Stimulated activated CD4-positive, alpha-beta T cell treated with anti-CD3 and anti-CD28 coated beads, TNF-alpha, amount 100 ng/mL, for 4 hours (primary cell): ENCODE measurements at places on chromosomes 1 and 21.
A peak's percentile ranks its signal among the peaks of the same experiment; 100 is the strongest.

GRCh38 chr1:49298304-49298703, 521.6 kb upstream of the BEND5 start:
- no peak for DNase-seq

GRCh38 chr1:18045203-18045602, 62.4 kb upstream of the IGSF21 start:
- no peak for DNase-seq

DNA sequence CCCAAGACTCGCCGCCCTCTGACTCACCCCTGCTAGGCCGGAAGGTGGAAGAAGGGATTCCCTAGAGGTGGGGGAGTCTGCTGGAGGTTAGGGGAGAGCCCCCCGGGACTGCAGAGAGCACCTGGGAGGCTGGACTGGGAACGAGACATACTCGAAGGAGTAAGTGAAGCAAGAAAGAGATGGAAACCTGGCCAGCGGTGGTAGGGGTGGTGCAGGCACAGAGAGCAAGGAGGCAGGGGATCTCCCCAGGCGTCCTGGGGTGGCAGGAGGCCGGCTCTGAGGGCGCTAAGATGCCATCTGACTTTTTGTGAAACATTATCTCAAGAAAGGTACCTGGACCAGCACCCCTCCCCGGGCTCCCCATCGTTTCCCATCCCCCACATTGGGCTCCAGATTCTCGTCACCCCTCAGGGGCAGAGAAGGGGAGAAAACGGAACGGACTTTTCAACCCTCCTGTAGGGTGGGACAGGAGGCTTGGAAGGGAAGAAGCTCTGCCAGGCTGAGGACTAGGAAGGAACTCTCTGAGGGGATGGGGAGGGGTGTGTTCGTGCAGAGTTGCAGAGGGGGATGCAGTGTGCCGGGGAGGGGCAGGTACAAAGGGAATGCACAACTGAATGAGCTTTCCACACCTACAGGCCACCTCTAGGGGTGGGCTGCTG, 708 bp downstream of the CHRNB2 start:
- DNase-seq: no peak

DNA sequence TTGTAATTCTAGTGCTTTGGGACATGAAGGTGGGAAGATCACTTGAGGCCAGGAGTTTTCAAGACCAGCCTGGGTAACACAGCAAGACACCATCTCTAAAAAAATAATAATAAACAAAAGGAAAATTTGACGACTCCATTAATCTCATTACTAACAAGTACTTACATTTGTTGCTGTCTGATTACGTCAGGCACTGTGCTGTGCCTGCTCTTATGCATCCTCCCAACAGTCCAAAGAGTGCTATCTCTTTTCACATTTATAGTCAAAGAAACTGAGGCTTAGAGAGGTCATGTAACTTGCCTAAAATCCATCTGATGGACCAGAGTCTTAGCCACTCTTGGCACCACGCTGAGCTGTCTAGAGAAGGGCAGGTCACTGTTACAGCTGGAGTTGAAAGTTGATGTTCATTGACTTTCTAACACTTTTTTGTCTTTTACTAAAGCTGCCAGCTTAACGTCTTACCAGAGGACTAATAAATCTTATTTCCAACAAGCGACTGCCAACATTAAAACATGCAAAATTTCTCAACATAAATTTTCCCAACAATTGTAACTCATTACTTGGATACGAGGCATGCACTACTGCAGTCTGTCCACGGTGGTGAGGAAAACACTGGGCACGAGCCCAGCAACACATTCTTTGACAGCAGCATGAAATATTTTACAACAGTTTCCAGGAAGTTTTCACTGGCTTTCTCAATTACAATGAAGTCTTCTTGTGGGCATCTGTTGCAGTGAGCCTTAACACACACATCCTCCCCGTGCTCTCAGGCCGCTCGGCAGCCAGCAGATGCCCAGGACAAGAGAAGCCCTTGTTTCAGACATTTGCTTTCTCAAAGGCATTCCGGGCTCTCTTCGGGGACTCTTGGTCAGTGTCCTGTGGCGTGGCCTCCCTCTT, 262.9 kb upstream of the PROX1 start:
- no peak for DNase-seq

DNA sequence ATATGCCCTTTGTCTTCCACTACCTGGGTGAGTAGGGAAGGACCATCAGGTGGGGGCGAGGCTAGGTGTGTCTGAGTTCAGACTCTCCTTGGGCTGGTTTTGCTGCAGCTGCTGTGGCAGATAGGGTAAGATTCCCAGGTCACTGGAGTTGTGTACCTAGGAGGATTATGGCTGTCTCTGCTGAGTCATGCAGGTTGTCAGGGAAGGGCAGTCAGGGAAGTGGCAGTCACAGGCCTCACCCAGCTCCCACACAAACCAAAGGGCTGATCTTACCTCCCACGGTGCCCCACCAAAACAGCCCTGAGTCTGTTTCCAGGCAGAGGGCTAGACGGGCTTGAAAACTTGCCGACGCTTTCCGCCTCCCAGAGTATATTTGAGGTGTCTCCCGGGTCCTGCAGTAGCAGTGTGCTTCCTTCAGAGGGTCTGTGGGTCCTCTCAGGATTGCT, 201.6 kb upstream of the PLXNA2 start:
- no peak for DNase-seq

- no peak for DNase-seq
Observed at GRCh38 chr1:14778898-14779865, 180.7 kb downstream of the KAZN start.

DNA sequence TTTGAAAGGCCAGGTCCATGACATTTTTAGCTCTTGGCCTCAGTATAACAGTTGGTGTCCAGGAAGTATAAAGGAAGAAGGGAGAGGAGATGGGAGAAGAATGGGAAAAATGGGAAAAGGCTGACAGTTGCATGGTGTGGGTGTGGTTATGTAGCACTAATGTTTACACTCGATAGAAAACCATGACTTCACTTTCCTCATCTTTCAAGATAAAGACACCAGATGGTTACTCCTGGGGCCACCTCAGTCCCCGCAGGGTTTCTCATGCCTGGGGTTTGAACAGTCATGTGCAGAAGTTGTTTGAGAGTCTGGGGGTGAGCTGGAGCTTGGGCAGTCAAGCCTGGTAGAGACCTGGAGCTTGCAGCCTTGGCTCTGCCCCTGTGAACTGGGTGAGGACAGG, 7.9 kb downstream of the PGBD2 start:
- DNase-seq: no peak

GRCh38 chr1:110070671-110071242, at the start of gene ALX3:
TSS of gene ALX3 (minus strand) at chr1:110070672. CDS start at chr1:110070612, 60 bp downstream.
- DNase-seq: no peak

DNA sequence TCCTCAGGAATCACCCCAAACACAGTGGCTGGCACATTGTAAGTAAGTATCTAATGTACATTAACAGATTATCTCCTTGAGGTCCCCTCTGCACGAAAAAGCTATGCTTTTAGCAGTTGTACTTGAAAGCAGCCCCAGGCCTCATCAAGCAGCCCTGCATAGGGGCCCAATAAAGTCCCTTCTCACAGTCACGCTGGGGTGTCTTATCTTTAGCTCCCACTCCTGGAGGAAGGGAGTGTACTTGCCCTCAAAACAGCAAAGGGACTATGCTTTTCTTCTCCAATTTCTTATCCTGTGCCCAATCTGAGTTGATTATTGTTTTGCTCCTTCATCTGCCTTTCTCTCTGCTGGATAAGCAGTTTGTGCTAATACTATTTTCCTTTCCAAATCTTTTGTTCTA, 168.8 kb upstream of the PLXNA2 start:
- DNase-seq: no peak

- DNase-seq: no peak
Observed at GRCh38 chr21:44018813-44019567, 6.9 kb downstream of the TRAPPC10 start.

GRCh38 chr1:18907021-18907916, 4.9 kb upstream of the ALDH4A1 start:
- DNase-seq: peak; percentile 48

- no peak for DNase-seq
Observed at GRCh38 chr1:105730701-105731100, 1325.8 kb upstream of the PRMT6 start.

GRCh38 chr21:38300141-38300578, 43.4 kb downstream of the KCNJ15 start:
- no peak for DNase-seq

- no peak for DNase-seq
Observed at GRCh38 chr1:48674641-48675040, 102.0 kb downstream of the BEND5 start.

- DNase-seq: no peak
Observed at GRCh38 chr1:8821084-8821483, 3.6 kb upstream of the RERE start.

GRCh38 chr1:245550720-245551043, 395.9 kb downstream of the KIF26B start:
- no peak for DNase-seq

DNA sequence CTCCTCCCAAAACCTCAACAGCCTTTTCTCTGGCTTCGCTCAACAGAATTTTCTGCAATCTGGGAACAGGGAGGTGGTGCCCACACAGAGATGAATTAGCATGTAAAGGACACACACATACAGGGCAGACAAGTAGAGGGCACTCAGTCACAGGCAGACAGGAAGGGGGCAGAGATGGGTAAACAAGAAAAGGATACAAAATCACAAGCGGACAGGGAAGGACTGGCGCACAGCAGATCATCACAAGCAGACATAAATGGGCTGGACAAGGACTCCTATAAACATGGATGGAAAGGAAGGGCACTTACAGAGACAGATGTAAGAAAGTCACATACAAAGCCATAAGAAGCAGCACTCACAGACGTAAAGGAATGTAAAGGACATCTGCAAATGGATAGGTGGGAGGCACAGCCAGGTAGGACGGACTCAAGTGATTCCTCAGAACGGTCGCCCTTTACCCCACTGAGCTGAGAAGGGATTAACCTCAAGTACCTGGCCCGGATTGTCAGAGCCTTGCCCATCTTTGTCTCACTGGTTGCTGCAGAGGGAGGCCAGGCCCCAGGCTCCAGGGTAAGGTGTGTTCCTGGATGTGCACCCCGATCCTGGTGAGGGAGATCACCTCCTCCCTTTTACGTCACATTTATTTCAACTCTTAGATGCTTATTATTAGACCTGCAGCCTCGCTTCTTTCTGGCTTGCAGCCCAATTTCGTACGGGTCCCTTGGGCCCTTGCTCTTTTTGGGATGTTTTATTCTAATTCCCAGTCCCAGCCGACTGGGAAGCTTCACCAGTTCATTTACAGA, 836 bp upstream of the PRCC start:
- DNase-seq: no peak

- DNase-seq: no peak
Observed at GRCh38 chr1:212542761-212543187, 65.8 kb upstream of the ATF3 start.

DNA sequence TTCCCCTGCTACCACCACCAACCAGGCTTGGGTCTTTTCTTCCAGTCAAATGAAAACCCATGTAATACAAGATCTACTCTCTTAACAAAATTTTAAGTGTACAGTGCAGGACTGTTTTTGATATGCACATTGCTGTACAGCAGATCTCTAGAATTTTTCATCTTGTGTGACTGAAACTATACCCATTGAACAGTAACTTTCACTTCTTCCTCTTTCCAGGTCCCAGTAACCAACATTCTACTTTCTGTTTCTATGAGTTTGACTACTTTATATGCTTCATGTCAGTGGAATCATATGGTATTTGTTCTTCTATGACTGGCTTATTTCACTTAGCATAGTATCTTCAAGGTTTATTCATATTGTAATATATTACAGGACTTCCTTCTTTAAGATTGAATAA, 45.3 kb upstream of the PLPPR4 start:
- DNase-seq: no peak

DNA sequence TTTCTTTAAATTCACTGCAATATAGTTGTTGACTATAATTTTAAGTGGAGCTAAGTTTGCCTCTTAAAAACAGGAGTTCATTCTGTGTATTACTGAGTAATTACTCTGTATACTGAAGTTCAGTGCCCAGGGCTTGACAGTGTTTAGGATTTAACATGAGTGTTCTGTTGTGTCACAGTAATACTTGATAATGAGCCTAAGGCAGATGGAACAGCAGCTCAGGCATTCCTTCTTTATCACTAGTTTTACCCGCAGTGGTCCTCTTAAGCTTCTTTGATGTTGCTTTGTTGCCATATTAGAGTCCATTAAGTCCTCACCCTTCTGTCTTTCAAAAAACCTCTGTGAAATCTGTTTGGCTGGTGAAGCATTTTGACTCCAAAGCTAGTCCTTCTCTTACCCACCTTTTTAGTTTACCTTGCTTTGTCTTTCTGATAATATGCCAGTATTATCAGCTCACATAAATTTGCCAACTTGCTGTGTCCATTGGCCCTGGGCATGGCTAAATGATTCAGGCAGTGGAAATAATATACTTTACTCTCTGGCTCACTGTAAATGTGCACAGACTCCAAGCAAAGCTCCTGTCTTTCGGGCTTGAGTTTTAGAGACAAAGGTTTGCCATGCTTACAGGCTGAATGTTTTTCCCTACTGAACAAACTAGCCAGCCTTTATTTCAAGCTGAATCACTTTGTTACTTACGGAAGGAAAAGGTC, 17.7 kb downstream of the HIPK1 start:
- DNase-seq: no peak

DNA sequence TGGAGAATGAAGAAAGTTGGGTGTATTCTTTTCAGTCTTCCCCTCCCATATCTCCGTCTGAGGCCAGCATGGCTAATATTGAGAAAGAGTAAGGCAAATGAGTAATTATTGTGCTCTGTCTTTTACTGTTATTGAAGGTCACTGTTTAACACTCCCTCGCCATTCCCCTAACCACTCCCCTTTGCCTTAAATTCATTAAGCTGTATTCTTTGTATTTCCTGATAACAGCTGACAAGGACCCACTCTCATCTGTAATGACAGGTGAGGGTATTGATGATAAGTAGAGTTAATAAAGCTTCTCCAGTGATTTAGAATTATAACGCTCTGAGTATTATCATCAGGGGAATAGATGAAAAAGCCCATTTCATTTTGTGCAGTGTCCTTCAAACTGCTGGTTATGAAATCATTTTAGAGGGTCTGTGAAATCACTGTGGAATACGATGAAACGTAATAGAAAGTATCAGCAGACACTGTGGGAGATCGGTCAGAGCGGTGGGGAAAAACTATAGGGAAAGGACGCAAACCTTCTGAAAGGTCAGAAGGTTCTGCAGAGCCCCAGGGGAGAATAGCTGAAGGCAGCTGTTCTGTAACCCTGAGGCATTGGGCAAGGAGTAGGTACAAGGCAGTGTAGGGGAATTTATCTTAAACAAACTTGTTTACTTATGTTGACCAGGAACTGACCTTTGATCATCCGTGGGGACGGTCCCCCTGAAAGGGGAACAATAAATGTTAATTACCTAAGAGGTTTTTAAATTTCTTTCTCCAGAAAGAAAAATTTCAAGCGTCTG, 46.3 kb upstream of the CACYBP start:
- DNase-seq: no peak

- DNase-seq: no peak
Observed at GRCh38 chr1:44714532-44714931, 16.4 kb downstream of the RNU5D-1 start.

DNA sequence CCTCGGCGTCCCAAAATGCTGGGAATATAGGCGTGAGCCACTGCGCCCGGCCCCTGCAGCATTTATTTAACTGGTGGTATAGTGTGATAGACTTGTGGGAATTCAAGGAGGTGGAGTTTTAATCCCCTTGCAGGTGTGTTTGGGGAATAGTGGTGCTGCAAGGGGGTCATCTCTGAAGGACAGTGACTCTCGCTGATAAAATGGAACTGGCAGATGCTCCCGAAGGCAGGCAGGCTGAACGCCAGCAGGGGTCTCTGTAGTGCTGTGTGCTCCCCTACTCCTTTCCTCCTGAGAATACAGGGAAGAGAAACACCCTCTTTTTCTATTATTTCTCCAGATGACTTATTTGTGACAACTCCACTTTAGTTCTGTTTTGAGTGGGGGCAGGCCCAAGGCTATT, 4.0 kb downstream of the OSCP1 start:
- DNase-seq: no peak
